Stimulated activated CD4-positive, alpha-beta T cell treated with anti-CD3 and anti-CD28 coated beads, TNF-alpha, amount 100 ng/mL, for 24 hours (primary cell): ENCODE measurements at places on chromosomes 11 and 22.

DNA sequence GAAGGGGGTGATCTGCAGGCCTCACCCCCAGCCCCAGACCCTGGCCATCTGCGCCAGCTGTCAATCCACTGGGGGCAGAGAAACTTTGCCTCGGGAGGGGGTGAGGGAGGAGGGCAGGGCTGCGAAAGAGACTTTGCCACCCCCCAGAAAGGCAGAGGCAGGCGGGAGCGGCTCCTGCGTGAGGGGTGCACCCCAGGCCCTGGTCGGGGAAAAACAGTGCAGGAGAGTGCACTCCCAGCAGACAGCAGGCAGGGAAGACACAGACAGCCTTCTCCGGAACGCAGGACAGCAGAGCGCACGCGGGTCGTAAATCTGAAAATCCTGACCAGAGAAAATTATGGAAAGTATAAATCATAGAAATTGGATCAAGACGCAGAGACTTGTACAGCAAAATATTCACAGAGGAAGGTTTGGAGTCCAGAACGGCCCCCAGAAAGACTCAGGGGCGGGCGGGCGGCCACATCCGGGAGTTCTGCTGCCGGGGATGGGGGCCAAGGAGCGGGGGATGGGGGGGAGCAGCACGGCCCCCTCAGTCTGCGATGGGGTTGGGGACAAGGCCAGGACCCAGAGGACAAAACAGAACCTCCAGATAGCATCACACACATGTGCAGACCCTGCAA lies 8.0 kb upstream of the MRPL23 start:
- DNase-seq, result no peak

DNA sequence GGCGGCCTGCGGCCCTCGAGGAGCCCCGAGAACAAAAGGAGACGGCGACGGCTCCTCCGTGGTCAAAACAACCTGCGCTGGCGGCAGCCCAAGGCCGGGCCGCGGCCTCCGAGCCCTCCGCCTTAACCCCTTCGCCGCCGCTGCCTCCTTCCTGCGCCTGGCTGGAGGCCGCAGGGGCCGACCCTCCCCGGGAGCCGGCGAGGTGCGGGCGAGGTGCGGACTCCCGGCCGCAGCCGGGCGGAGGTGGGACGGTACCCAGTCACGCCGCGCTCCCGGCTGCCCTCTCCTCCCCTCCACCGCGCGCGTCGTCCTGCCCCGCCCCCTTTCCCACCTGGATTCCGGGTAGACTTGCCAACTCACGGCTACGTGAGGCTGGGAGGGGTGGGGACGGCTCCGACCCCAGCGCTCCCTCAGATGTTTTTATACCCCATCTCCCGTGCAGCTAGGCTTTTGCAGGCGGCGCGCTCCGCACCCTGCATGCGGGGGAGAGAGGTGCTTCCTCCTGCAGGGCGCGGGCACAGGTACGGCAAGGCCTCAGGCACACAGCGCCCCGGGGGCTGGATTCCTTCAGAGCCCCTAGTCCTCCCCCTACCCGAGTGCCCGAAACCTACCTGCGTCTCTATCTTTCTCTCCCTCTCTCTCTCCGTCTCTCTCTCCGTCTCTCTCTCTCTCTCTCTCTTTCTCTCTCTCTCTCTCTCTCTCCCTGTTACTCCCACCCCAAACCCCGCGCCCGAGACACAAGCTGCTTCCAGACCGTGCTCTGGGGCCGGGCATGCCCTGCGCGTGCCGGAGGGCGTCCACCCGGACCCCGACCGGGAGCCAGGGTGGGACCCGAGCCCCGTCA lies 2.0 kb downstream of the PDGFB start:
- DNase-seq, result no peak

GRCh38 chr11:130979386-130979972 lies 63.2 kb upstream of the SNX19 start:
- DNase-seq, result no peak

DNA sequence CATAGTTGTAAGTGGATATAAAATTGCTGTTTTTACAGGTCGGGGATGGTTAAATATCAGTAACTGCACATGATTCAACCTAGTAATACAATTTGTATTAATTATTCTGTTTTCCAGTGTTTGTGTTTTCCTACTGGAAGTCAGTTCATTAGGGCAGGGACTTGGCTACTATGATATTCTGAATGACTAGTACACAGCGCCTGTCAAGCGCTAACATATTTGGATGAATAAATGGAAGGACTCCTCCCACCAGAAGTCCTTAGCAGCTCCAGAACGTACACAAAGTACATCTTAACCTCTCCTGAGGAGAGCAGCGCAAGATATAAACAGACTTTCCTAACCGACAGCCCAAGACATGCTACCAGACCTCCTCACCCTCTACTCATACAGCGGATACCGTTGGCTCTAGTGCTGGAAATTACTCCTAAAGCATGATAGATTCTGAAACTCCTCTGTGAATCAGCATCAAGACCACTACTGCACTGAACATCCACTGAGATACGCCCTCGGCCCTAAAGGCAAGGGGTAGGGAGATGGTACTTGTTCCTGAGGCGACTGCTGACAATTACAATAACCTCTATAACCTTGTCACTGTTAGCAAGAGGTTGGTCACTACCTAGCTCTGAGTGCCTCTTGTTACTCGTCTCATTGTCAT lies 79.1 kb downstream of the RDX start:
- DNase-seq, result no peak

GRCh38 chr11:65432686-65433582 lies 10.3 kb downstream of the NEAT1 start:
- no peak for DNase-seq

- DNase-seq, result no peak
Measured at GRCh38 chr11:18046116-18046777, at the start of gene TPH1. Gene TPH1, minus strand, starts transcription at chr11:18046269. Its CDS starts 5,507 bp downstream, at chr11:18040762.

GRCh38 chr11:1116666-1117390 lies 40.9 kb upstream of the MUC5AC start:
- DNase-seq, result no peak

DNA sequence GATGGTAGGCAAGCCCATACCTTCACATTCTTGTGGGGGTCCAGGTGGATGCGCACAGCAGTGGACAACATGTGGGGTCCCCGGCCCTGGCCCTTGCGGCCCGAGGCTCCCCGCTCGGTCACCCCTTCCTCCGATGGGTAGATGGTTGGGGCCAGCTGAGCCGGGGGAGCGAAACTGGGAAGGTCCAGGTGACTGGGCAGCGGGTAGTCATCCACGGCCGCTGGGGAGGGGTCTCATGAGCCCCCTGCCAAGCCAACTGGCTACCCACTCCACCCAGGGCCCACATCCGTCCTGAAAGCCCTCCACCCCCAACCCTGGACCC lies 10.7 kb downstream of the ATG2A start:
- no peak for DNase-seq

DNA sequence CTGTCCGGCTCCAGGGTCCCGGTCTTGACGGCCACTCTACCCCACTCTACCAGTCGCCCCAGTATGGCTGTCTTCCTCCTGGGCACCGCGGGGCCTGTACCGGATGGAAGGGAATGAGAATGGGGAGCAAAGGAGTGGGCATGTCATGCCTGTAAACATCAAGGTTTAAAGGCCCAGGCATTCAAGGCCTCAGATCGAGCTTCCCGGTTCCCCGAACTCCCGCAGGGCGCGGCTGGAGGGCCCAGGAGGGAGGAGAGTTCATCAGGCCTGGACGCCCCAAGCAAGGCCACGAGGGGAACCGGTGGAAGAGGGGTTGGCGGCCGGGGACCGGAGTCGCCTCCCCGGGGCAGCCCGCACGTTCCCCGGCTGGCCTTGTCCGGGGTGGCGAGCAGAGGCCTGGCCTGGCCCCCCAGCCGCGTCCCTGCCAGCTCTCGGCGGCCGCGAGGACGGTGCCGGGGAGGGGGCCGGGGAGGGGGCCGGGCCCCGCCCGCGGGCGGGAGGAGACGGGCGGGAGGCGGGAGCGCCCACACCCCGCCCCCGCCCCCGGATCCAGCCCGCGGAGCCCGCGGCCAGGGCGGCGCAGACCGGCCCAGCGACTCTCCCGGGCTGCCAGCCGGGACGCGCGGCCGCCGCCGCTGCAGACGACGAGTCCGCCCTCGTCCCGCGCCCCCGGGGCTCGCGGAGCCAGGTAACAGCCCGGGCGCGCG lies at the start of gene CDC42EP1:
TSS of gene CDC42EP1 (plus strand) at position 580 of the 707 bp plus-strand sequence. CDS start 5,870 bp downstream, outside the sequence.
- DNase-seq, result no peak

DNA sequence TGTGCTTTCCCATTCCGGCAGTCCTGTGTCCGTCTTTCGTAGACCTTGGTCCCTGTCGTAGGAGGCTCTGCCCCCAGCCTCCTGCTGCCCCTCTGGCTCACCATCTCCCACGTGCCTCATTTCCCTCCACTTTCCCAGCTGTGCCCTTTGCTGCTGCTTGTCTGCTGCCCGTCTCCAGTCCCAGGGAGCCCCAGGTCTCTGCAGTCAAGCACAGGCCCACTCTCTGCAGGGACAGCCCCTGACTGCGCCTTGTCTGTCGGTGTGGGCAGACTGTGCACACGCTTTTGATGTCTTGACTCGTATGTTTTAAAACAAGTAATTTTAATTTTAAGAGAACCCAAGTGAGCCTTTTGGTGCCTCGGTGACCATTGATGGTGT lies 12.4 kb downstream of the DGCR8 start:
- no peak for DNase-seq

GRCh38 chr22:26399289-26399688 lies 29.8 kb upstream of the ASPHD2 start:
- no peak for DNase-seq

DNA sequence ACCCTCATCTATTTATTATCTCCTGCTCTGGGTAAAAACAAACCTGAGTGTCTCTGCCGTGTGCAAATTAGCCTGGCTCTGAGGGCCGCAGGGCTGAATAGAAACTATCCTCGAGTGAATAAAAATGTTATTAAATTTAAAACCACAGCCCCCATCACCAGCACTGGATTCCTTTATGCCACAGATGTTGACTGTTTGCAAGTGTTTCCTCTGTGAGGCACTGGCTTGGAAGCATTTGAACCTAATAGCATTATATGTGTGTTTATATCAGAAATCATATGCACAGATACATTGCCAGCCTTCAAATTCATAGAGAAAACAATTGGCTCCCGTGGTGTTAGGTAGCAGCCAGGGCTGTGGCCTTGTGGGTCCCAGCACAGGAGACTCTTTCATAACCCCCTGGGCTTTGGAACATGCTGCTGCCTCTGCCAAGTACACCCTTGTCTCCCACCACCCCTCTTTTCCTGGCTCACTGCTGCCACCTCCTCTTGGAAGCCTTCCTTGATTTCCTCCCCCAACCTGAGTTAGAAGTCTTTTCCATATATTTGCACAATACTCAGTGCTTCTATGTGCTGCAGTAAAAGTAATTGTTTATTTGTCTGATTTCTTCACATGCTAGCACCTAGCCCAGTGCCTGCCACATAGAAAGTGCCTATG lies 294.4 kb downstream of the DDX10 start:
- no peak for DNase-seq

GRCh38 chr11:117410861-117411710 lies 83.4 kb downstream of the CEP164 start:
- DNase-seq, result no peak
